Activated CD4-positive, alpha-beta T cell treated with anti-CD3 and anti-CD28 coated beads, Interleukin-2, amount 10 ng/mL, durations not matched to agents 7 days and 5 days (primary cell): ENCODE measurements at places on chromosomes 7 and 10. TPM values are rescaled to one million over a fixed set of nuclear protein-coding genes. Genes with fewer than 3 reads are reported as not detected.
A peak's percentile ranks its signal among the peaks of the same experiment; 100 is the strongest.

DNA sequence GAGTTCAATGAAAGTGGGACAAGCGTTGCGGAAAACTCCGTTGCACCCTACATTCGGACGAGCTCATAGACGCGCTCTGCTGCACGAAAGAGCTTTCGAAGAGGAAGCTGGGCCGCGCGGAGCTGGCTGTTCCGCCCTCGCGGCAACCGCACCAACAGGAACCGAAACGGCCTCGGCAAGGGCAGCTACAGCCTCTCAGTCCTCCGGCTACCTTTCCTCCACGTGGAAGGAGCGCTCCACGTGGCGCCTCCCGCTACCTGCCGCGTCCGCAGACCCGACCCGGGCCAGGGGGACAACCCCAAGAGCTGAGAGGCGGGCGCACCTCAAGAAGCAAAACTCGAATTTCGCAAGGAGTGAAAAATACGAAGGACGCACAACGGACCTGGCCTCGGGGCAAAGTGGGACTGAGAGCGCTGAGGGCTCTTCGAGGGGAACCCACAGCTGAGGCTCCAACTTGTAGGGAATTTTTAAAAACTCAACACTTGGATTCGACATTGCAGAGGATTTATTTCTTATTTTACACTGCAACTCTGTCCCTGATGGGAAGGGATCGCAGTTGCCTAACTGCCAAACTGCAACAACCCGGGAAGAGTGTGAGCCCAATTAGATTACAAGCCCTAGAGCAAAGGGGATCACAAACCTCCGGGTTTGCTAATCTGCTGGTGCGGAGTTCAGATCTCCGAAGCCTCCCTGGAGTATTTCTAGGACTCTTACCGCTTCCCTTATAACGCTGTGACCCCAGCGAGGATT is 1.4 kb downstream of the HPSE2 start:
- DNase-seq = peak; percentile 47

GRCh38 chr10:86759073-86759672 is 2.8 kb downstream of the BMPR1A start:
- DNase-seq = no peak

DNA sequence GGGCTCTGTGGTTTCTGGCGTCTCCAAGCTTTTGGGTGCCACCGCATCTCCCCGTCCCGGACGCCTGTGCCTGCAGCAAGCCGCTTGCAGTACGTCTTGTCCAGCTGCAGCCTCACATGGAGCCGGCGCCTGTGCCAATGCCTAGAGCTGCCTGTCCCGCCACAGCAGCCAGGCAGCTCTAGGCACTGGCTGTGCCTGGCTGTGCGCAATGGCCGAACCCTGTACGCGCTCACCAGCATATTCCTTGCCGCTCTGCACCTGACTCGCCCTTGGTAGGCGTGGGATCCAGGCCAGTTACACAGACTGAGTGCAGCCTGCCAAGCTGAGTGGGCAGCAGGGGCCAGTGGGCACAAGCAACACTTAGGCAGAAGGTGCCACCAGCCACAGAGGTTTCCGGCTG is 381.2 kb upstream of the SORCS1 start:
- no peak for DNase-seq

DNA sequence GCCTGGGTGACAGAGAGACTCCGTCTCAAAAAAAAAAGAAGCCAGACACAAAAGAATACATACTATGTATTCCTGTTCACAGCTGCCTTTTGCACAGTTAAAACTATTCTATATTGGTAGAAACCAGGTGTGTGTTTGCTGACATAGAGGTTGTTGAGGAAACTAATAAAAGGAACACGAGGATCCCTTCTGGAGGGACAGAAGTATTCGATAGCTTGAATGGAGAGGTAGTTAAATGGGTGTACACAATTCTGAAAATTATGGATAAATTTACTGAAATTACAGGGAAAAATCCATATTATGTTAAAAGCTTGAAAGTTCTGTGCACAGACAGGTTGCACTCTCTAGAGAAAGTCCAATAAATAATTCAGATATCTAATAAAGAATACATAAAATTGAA is 71.5 kb downstream of the CUBN start:
- DNase-seq = no peak

DNA sequence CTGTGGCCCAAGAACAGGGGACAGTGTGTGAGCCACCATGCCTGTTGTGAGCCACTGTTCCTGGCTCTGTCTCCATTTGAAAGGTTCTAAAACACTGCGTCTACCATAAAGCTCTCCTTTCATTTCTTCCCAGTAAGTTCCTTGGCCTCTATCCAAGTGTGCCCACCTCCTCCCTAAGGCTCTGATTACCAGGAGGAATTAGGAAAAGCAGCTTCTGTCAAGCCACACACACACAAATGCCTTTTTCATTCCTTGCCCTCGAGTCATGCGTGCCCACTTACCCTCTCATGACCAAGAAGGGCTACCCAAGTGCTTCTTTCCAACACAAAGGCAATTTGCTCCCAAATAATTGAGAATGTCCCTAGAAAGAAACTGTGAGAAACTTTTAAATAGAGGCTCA is 70.8 kb upstream of the PARD3 start:
- no peak for DNase-seq

GRCh38 chr10:34607894-34608293 is 207.2 kb downstream of the PARD3 start:
- no peak for DNase-seq

GRCh38 chr7:135121868-135122267 is 26.0 kb upstream of the TMEM140 start:
- no peak for DNase-seq

- no peak for DNase-seq
These were observed 655.1 kb downstream of the INHBA start for GRCh38 chr7:41047789-41048191.

GRCh38 chr10:77160679-77161078 is 476.9 kb downstream of the KCNMA1 start:
- no peak for DNase-seq

- DNase-seq = no peak
These were observed 3.4 kb downstream of the TCF7L2 start for GRCh38 chr10:112953174-112954159.

DNA sequence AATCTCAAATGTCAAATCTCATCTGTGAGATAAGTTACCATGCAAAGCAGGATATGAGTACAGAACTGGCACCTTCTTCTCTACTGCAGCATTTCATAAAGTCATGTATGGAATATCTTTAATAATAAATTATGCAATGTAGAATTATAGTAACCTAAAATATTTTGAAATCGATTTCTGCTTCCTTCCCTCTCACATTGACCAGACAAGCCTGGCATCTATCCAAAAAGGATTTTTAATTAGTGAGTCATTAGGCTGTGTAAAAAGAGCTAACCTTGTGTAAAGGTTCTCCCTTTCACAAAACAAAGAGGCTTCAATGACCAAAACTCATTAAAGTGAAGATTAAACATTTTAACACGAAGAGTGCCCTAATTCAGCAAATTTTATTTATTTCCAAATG is 48.8 kb upstream of the EXOC6 start:
- DNase-seq = no peak

DNA sequence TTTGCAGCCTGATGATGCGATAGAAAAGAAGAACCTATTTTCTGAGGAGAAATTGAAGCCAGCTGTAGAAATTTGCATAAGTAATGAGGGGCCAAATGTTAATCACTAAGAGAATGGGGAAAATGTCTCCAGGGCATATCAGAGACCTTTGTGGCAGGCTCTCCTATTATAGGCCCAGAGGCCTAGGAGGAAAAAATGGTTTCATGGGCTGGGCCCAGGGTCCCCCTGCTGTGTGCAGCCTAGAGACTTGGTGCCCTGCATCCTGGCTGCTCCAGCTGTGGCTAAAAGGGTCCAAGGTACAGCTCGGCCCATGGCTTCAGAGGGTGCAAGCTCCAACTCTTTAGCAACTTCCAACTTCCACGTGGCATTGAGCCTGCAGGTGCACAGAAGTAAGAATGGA is 123.4 kb downstream of the STK31 start:
- no peak for DNase-seq

DNA sequence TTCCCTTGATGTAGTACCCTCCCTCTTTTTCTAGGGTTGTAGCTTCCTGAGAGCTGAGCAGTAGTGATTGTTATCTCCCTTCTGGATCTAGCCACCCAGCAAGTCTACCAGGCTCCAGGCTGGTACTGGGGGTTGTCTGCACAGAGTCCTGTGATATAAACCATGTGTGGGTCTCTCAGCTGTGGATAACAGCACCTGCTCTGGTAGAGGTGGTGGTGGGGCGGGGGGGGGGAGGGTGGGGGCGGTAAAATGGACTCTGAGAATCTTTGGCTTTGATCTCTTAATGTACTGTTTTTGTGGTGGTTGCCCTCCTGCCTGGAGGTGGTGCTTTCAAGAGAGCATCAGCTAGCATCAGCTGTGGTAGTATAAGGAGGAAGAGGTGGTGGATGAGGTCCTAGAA is 302.0 kb upstream of the CHRM2 start:
- no peak for DNase-seq

- DNase-seq = no peak
These were observed 38.2 kb downstream of the GSDME start for GRCh38 chr7:24718977-24719491.

DNA sequence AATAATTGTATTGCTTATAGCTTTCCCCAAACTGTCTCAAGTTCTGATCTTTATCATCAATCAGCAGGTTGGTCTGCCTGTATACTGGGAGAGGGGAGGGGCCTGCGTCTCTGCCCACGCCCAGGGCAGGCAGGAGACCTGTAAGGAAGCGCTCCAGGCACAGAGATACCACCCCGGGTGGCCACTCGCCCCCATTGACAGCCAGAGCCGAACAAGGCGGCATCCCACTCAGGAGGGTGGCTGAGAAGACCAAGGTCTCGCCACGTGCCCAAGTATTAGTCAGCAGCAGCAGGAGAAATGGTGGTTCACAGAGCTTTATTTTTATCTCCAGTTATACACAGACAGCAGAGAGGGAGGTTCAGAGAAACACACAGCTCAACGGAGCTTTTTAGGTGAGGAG is 7.2 kb downstream of the STK32C start:
- DNase-seq = no peak

DNA sequence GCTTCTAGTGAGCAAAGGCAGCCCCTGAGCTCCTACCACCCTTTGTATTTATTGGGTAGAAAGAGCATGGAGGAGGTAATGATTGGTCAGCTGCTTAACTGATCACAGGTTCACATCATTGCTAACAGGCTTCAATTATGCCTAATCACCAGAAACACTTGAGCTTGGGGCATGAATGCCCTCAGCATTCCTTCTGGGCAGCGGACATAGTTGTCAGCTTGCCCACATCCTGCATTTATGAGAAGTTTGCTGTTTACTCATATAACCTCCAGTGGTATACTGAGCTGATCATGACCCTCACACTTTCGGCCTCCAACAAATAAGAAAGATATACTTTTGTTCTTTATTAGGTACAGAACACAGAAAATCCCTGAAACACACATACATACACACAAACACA is 140.3 kb upstream of the ODAD2 start:
- DNase-seq = no peak

- DNase-seq = no peak
These were observed at the start of gene KIAA1217 for GRCh38 chr10:24208661-24209431. TSS of gene KIAA1217 (plus strand) at chr10:24209138. CDS start at chr10:24209194, 56 bp downstream.

DNA sequence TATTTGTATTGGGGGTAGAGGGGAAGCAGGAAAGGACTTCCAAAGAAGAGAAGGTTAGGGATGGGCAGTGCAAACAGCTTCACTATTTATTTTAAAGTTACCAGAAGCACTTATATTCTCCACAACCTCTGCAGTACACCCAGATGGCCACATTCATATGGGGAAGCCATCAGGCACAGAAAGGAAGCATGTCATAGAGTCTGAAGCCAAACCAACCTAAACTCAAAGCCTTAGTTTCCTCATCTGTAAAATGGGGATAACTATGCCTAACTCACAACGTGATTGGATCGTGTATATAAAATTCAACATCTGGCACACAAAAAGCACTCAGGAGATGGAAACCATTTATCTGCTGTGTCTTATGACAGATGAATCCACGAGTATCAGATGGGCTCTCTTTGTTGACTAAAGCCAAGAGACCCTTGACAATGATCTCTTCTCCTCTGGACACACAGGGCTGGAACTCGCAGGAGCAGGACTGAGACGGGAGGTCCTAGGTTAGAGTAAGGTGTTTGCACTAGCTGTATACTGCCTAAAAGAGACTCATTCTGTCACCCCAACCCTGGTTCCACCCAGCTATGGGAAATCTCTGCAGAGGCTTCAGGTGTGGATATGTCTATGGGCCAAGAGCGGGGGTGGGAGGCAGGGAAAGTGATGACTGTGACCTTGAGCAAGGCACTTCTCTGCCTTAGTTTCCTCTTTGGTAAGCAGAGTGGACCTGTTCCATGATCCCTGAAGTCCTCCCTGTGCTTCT is 1.8 kb downstream of the KIAA1549 start:
- DNase-seq = peak; percentile 17

- no peak for DNase-seq
These were observed 106.2 kb downstream of the TFEC start for GRCh38 chr7:115924411-115924810.

DNA sequence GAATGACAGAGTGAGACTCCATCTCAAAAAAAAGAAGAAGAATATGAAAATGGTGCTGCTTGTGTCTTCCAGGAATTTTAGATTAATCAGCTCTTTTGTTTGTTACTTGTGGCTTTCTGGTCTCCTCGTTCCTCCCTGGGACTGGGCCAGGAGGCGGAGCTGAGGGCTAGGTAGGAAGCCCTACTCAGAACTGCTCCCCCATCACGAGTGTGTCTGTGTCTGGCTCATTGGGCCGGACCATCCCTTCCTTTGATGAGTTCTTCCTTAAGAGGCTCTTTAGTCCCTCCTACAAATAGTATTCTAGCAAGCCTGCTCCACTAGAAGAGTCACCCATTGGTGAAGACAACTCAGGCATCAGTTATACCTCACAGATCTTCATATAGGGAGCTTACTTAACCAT is 56.8 kb upstream of the YAE1 start:
- no peak for DNase-seq

DNA sequence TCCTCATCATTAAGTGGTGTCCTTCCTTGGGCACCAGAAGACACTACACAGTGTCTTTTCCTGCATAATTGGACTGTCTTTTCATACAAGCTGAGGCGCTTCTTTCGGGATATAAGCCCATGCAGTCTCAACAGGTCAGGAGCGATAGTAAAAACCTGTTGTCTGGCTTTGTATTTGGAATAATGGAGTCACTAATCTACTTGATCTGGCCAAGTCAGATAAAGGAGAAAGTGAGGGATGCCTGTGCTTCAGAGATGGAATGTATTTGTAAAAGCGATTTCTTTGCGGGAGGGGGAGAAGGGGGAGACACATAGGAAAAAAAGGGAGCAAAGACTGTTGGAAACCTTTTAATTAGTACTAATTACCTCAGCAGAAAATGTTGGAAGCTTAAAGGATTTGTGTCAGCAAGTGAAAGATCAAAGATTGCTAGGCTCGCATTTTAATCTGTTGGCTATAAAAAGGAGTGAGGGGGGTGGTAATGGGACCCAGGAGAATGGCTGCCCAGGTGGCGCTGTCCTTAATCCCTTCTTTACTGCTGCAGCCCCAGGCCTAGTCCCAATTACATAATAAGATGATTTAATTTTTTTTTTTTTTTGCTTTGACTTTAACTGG is 581.4 kb downstream of the LRMDA start:
- no peak for DNase-seq

GRCh38 chr10:132097609-132098377 is 32.0 kb downstream of the JAKMIP3 start:
- DNase-seq = no peak

C10orf53 gene
- total RNA-seq = not detected

COL17A1 gene
- not detected for total RNA-seq

PNLIPRP3 gene
- total RNA-seq = not detected

ARHGEF5 gene
- 13.1 TPM for total RNA-seq

NPY4R gene
- not detected for total RNA-seq

AEBP1 gene
- 4.1 TPM for total RNA-seq

SEMA3D gene
- not detected for total RNA-seq

PIK3CG gene
- 42.9 TPM for total RNA-seq

PDE6C gene
- not detected for total RNA-seq

PNLIP gene
- total RNA-seq = not detected
